ENCODE measurements at places on chromosomes 5 and 9.

GRCh38 chr5:89728750-89729149 lies 680.8 kb downstream of the CETN3 start:
- no peak for DNase-seq

DNA sequence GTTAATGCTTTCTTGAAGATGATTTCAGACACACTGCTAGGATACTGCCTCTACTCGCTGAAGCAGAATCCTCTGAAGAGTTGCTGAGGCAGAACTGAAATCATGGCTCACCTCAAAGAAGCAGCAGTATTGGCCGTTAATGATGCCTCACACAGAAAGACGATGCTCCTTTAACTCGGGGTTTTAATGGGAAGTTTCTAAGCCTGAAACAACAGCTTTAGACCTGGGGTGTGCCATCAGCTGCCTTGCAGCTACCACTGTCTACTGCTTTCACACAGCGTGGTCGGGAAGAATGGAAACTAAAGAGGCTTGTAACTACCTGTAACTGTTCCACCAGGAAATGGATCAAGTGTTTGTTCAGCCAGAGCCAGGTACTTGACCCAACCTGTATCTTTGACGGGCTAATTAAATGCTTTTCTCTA lies at the start of gene CTXN3:
TSS of gene CTXN3 (plus strand) at position 65 of the 422 bp plus-strand sequence. CDS start 8,440 bp downstream, outside the sequence.
- no peak for DNase-seq

DNA sequence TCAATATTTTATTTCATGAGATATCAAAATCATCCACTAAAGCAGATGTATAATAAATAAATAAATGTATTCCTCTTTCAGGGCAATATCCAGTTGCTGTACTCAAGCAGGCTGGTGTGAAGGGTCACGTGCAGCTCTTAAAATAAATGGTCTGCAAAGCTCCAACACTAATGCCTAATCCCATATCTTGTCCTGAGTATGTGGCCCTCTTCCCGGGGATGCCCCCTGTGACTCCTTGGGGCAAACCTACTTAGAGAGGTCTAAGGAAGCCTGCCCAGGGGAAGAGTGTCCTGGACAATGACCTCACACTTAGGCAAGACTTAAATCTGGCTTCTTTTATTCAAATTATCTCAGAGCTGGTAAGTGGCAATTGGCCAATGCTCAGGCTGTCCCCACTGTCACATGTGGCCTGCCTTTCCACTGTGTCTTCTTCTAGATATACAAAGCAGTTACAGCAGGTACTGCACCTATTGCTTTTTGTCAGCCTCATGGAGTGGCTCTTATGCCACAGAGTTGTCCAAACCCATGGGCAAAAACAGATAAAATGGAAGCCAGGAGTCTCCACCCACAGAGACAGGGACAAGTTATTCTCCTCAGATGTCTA lies 55.3 kb downstream of the SEMA5A start:
- DNase-seq = no peak

DNA sequence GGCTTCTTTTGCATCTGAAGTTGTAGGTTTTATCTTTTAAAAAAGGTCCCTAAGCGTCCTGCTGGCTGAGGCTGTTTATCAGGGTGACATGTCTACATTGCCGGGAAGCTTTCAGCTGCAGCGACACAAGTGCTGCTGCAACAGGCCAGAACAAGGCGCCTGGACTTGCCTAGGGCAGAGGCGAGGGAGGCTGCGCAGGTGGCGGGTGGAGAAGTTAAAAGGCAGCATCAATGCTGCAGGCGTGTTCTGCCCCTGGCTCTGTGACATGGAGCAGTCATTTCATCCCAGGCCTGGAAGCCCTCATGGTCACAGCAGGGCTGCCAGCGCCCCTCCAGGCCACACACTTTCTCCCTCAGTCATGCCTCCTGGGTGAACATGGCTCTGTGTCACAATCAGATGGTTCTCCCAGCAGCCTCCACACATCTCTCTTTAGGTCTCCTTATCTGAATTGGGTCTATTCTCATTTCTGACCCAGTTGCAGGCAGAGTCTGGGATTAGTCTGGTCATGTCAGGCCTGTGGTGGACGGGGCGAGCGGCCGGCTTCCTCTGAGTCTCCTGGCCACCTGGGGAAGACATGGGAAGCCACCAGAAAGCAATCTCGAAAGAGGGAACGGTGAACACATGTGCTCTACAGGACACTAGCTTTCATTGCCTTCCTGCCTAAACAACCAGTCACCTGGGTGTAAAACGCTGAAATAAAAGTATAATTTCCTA lies 41.3 kb downstream of the IRX2 start:
- no peak for DNase-seq

GRCh38 chr9:33868440-33868973 lies 51.5 kb downstream of the UBE2R2 start:
- no peak for DNase-seq

DNA sequence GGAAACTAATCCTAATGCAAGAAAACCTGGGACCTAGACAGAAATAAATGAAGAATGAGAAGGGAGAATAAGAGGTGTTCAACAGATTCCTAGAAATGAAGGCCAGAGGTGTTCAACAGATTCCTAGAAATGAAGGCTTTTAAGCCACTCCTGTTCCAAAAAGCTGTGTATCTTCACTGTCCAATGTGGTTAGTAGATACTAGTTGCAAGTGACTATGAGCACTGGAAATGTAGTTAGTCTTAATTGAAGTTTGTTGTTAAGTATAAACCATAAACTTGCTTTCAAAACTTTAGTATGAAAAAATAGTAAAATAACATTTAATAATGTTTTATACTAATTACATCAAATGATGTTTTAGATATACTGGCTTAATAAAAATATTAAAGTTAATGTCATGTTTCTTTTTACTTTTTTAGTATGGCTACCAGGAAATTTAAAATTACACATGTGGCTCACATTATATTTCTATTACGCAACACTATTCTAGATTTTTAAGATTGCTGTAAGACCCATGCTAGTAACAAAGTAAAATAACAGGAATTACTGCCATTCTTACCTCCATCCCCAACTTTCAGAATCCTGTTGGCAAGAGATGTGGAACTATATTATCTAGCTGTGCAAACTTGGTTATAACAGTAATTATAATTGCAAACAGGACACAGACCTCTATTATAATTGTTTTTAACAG lies 57.5 kb downstream of the RICTOR start:
- DNase-seq = no peak

DNA sequence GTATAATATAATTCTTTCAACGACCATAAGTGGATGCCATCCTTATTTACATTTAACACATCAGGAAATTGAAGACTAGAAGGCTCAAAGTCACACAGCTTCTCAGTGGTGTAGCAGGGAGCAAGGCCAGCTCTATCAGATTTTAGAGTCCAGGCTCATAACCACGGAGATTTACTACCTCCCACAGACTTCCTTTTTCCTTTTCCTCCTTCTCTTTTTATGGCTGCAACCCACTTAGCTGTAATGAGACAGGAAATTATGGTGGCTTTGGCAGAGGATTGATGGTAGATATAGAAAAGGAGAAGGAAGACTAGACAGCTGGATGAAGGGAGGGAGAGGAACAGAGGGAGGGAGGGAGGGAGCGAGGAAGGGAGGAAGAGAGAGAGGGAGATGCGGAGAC lies 47.4 kb downstream of the SPEF2 start:
- no peak for DNase-seq

- DNase-seq = no peak
Observed at GRCh38 chr9:19049917-19050636, 850 bp downstream of the RRAGA start.

DNA sequence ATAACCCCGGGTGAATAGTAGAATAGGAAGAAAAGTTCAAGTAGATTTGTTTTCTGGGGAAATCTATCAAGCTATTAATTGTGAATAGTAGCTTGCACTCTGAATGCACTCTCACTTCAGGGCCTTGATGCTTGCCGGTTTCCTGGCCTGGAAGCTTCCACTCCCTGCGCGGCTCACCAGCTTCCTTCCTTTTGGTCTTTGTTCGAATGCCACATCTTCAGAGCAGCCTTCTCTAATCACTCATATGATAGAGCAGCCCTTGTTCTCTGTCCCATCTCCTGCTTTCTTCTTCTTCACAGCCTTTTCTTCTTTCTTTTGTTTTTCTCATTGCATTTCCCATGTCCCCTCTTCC lies 146.7 kb downstream of the MAST4 start:
- DNase-seq = no peak

DNA sequence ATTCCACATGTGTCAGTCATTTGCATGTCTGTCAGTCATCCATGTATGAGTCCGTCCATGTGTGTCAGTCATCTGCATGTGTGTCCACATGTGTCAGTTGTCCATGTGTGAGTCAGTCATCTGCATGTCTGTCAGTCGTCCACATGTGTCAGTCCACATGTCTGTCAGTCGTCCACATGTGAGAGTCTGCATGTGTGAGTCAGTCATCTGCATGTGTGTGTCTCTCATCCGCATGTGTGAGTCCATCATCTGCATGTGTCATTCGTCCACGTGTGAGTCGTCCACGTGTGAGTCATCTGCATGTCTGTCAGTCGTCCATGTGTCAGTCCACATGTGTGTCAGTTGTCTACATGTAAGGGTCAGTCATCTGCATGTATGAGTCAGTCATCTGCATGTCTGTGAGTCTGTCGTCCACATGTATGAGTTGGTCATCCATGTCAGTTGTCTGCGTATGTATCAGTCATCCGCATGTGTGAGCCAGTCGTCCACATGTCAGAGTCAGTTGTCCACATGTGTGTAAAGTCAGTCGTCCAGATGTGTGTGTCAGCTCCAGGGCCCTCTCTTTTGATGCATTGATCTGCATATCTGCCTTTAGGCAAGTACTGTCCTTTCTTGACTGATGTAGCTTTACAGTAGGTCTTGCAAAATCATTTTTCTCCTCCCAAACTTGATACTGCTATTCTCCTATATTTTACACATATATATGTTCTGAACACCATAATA lies 72.5 kb upstream of the CACNA1B start:
- DNase-seq = no peak

DNA sequence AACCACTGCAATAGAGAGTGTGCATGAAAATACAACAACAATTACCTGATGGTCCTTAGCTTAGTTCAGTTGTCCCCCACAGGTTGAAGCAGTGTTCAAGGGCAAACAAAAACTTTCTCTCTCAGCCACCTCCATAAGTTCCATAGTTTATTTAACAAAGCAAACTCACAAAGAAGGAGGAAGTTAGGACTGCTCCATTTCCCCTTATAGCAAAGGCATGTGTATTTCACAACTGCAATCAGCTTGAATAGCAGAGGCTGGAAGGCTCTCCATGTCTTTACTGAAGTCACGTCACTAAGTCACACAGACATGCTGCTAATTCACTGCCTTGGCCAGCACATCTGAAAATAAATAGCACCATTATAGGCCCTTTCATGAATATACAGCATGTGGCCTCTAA lies 43.3 kb downstream of the DOCK8 start:
- no peak for DNase-seq

DNA sequence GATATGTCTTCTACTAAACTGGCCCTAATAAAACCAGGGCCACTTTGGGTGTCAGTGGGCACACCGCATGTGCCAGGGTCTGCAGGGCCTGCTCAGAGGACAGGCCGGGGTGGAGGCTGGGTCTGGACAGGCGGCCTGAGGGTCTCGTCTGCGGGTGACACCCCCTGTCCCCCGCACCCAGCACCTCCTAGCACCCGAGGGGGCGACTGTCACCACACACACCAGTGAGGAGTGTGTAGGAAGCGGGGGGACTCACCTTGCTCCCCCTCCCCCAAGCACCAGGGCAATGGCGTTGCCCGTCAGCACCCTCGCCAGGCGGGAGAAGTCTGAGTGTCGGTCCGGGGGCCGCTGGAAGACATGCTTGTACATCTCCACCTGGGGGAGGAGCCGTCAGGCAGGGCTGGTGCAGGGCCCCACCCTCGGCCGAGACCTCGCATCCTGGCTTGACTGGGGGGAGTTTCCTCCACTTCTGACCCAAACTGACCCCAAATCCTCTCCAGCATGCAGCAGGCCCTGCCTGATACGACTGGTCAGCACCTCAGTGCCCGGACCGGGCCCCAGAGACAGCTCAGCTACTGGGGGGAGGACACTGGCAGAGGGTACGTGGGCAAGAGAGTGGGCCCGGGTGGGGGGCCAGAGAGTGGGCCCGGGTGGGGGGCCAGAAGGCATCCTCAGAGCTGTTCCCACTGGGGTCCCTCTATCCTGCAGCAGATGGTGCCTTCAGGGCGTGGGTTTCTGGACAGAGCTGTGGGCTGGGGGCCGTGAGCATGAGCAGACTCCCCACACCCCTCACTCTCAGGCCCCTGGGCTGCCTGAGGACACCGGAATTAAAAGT lies 18.9 kb upstream of the NSMF start:
- DNase-seq = no peak

DNA sequence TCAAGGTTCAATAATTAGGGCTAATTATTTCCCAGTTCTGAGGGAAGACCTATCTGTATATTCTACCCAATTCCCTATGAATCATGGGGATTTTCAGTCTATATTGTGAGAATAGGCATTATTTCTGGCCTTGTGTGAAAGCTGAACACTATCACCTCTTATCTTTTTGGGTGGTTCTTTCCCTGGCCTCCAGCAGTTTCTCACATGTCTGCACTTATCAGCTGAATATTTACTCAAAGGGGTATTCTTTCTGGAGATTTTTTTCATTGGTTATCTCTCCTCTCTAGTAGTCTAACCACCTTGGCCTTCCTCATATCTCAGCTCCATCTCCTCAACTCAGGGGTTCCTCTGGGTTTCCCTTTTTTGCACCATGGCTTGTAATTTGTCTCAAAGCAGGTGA lies 64.9 kb upstream of the LIFR start:
- DNase-seq = no peak

DNA sequence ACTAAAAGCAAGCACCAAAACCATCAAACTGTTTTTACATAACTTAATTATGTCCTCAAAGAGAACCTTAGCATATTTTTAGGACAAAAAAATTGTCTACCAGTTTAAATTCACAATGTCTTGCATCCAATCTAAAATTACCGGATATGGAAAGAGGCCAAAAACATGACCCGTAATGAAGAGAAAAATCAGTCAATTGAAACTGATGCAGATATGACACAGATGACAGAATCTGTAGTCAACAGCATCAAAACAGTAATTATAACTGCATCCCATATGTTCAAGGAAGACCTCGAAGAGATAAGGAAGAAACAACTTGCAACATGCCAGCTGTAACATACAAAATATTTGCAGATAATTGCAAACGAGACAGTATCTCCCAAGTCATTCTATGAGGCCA lies 473.2 kb downstream of the SEMA5A start:
- no peak for DNase-seq

DNA sequence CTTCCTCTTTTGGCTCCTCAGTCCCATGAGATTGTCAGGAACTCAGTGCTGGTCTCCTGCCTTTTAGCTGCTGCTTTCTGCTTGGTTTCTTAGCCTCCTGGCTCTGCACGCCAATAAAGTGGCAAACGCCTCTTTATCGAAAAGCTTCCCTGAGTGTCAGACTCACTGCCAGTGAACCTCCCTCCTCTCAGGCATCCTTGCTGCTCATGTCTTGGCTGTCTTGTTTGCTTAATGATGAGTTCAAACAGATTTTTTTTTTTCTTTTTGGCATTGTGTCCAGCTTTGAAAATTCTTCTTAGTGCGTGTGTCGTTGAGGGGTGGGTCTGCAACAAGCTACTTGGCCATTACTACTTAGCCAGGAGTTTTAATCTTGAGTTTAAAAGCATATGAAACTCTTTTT lies 14.9 kb downstream of the RASGRF2 start:
- DNase-seq = no peak

GRCh38 chr9:130263601-130264413 lies 1.8 kb upstream of the HMCN2 start:
- no peak for DNase-seq

Measured in T follicular helper cell (primary cell).